ENCODE measurements at places on chromosomes 5 and 9.

DNA sequence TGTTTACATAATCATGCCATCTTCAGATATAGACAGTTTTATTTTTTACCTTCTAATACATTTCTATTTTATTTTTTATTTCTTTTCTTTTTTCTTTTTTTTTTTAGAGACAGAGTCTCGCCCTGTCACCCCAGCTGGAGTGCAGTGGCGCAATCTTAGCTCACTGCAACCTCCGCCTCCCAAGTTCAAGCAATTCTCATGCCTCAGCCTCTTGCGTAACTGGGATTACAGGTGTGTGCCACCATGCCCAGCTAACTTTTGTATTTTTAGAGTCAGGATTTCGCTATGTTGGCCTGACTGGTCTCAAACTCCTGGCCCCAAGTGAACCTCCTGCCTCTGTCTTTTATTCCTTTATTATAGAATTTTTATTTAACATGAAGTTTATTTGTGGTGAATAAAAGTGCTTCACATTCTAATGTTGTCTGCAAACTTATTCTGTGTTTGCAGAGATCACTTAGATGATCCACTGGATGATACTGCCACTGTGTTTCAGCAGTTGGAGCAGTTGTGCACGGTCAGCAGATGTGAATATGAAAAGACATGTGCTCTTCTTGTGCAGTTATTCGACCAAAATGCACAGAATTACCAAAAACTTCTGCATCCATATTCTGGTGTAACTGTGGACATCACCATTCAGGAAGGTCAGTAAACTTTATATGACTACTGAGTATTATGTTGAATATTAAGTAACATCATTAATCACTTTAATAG is 62.2 kb downstream of the RANBP17 start:
- no peak for DNase-seq

GRCh38 chr9:133509179-133510083 is 15.3 kb downstream of the MYMK start:
- no peak for DNase-seq

GRCh38 chr5:92544036-92544435 is 1037.0 kb downstream of the NR2F1-AS1 start:
- no peak for DNase-seq

GRCh38 chr9:80282766-80283165 is 711.0 kb downstream of the TLE4 start:
- no peak for DNase-seq

GRCh38 chr5:91212714-91213092 is 170.4 kb downstream of the ARRDC3 start:
- no peak for DNase-seq

DNA sequence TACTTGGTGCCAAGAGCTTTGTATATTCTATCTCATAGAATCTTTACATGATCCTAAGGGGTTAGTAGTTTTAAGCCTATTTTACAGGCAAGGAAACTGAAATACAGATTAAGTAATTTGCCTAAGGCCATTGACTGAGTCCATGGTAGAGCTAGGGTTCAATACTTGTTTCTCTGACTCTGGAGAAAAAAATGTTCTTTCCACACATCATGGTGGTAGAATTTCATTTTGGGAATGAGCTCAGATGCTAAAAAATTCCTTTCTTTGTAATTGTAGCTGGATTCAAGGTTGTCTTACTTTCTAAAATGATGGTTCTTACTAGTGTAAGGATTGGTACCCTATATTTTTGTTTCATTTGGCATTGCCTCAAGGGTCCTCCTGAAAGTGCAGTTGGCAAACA is 86.0 kb downstream of the ANKRD55 start:
- no peak for DNase-seq

GRCh38 chr5:56339732-56340131 is 106.6 kb upstream of the ANKRD55 start:
- no peak for DNase-seq

DNA sequence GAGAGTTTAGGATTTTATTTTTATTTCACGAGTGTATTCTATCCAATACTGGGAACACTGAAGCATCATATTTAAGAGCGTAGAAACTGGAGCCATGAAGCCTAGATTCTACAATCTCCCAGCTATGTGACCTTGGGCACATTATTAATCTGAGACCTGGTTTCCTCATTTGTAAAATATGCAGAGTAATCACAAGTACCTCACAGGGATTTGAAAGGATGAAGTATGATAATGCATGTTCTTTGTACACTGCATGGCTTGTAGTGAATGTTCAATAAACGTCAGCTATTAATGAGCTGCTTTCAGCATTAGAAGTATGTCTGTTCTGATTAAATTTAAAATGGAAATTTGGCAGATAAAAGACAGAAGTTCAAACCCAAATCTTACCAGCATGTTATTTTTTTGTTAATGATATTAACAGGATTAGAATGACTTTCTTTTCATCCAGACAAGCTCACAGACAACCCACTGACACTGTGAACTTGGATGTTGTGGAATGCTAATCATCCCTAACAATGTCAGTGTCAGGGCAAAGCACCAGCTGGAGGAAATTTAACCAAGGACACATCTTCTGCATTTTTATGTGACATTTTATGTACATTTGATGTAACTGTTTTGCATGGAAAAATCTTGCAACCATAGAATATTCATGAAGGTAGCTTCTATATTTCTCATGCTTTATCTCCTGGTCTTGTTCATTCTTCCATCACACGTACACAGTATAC is 27.1 kb upstream of the CTXN3 start:
- DNase-seq = no peak

- DNase-seq = no peak
Measured at GRCh38 chr5:16842896-16843295, 93.2 kb downstream of the MYO10 start.

- no peak for DNase-seq
Measured at GRCh38 chr5:90548069-90548593, 10.5 kb upstream of the ADGRV1 start.

DNA sequence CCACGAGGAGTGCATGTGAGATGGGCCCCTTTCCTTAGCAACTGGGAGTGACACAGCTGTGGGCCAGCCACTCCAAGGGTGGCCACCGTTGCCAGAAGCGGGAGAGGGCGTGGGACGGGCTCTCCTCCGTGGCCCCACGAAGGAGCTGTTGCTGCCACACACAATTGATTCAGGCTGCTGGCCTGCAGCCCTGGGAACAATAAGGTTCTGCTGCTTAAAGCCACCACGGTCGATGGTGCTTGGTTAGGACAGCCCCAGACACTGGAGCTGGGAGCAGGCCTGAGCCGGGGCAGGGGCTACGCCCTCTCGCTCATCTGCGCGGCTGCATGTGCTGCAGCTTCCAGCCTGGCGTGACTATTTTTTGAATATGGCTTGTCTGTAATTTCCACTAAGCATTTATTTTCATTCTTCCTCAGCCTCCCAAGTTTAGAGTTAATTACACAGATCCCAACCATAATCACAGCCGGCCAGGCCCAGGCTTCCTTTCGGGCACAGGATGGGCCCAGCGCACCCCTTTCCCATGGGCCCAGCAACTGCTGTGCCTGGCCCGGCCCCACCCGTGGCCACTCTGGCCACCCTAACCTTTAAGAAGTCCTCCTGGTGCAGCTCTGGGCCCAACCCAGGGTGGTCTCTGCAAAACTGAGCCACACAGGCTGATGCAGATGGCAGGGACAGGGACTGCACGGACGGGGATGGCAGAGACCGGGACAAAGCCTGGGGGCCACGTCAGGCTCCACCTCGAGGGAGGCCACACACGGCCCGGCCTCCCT is 49.7 kb downstream of the VAV2 start:
- no peak for DNase-seq

DNA sequence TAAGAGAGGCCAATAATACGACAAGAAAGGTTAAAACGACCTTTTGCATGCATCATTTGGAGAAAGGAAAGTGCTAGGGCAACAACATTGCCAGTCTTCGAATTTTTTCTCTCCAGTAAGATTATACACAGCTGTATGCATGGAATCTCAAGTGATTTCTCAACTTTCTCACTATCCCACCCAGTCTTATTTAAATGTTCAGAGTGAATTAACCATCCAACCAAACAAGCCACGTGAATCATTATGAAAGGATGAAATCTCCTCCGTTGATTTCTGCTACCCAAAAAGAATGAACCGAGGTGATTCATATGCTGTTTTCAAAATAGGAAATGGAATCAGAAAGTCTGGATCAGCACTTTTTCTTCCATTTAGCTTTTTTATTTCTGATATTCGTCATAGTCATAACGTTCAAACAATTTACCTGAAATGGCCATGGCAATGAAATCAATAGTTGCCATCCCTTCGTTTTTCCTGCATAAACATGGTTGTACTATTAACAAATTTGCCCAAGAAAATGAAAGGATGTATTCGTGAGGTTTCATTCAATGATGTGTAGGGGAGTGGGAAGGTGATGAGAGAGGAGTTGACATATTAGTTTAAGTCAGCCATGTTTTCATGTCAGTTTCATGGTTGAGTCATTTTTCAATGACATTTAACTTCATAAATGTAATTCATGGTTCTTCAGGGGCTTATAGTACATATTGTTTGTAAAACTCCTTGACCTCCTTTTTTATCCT is 170.9 kb upstream of the WWC1 start:
- DNase-seq = no peak

DNA sequence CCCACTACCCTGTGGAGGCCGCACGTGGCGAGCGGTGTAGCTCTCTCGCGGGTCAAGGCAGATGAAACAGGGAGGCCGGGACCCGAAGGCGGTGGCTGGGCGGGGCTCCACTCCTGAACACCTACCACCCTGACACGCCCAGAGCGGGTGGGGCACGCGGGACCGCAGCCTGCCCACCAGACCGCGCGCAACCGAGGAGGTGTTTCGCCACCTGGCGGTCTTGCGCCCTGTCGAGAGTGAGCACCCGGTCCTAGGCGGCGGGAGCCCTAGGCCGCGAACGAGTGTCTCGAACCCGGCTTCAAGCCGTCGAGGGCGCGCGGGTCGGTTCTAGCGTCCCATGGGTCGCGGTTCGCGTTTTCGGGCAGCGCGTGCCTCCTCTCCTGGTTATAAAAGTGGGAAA is 2.2 kb upstream of the EXOSC3 start:
- DNase-seq = no peak

GRCh38 chr5:148739524-148739923 is 85.2 kb upstream of the HTR4 start:
- no peak for DNase-seq

DNA sequence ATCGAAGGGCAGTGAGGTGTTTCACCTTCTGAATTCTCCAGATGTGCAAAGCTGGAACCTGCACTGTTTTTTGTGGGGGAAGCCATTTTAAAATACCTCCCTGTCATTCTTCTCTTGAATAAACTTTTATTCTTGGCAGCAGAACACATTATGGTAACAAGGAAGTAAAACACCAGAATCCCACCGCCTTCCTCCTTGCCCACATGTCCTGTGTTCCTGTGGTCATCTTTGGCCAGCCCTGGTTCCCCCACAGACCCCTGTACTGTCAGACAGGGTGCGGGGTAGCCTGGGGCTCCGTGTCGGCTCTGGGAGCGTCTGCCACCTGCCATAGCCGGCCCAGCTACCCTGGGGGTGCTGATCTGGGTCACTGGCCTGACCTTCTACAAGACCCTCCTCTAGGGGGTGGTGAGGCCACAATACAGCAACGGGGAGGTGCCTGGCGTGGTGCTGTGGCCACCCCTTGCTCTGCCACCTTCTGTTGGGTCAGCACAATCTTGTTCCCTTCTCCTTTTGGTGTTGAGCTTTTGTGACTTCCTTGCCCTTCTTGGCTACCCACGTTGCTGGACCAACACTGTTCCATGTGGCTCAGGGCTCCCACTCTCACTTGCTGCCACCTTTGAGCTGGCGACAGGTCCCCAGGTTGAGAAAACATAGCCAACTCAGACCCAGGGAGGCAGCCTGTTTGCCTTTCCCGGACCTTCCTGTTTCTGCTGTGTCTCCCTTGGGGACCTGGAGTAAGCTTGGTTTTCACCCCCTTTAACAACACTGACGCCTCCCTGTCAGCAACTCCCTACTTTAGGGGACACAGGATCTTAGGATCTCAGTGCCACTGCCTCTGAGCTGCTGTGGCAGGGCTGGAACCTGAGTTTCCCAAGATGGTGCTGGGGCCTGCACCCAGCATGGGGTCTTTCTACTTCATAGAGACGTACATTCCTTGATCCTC is 4.8 kb downstream of the WNK2 start:
- no peak for DNase-seq

All from stimulated activated CD4-positive, alpha-beta T cell treated with anti-CD3 and anti-CD28 coated beads, Interleukin-1b, Interleukin-23, amount 100 ng/mL, for 1 hour (primary cell).